ENCODE measurements at places on chromosomes 4 and X.

DNA sequence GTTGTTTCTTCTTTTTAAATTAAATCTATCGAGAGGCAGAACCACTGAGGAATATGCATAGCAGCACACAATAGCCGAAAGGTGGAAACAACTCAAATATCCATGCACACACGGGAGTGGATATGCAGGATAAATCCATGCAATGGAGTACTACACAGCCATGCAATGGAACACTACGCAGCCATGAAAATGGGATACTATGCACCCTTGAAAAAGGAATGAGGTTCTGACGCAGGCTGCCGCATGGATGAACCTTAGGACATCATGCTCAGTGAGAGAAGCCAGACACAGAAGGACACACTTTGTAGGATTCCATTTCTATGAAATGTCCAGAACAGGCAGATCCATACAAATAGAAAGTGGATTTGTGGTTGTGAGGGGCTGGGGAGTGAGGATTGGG, 18.4 kb upstream of the P2RY8 start:
- no peak overlapping the region for H3K27ac ChIP-seq
- no peaks in the 10 kb centered on the region for H3K36me3 ChIP-seq
- H3K4me3 ChIP-seq: no peak overlapping the region

GRCh38 chr4:28772066-28772465, 1911.4 kb downstream of the STIM2 start:
- H3K36me3 ChIP-seq: no peaks in the 10 kb centered on the region
- no peaks in the 10 kb centered on the region for H3K4me1 ChIP-seq
- no peaks in the 10 kb centered on the region for H3K27me3 ChIP-seq
- no peak for DNase-seq
- H3K27ac ChIP-seq: no peak overlapping the region

DNA sequence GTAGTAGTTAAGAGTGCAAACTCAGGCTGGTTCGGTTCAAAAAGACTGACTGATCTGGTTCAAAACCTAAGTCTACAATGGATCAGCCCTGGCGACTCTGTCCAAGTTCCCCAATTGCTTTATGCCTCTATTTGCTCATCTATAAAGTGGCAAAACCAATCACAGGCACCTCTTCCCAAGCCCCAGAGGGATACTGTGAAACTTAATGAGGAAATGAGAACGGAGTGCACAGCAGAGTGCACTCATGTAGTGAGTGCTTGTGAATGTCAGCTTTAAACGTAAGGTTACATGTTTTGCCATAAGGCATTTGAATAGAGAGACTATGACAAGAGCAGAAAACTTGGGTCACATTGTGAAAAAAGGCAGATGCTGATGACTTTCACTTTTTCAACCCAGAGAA, 199.7 kb upstream of the KLF3 start:
- H3K4me3 ChIP-seq: no peak overlapping the region
- H3K27me3 ChIP-seq: no peaks in the 10 kb centered on the region
- no peaks in the 10 kb centered on the region for H3K36me3 ChIP-seq
- H3K27ac ChIP-seq: no peak overlapping the region

DNA sequence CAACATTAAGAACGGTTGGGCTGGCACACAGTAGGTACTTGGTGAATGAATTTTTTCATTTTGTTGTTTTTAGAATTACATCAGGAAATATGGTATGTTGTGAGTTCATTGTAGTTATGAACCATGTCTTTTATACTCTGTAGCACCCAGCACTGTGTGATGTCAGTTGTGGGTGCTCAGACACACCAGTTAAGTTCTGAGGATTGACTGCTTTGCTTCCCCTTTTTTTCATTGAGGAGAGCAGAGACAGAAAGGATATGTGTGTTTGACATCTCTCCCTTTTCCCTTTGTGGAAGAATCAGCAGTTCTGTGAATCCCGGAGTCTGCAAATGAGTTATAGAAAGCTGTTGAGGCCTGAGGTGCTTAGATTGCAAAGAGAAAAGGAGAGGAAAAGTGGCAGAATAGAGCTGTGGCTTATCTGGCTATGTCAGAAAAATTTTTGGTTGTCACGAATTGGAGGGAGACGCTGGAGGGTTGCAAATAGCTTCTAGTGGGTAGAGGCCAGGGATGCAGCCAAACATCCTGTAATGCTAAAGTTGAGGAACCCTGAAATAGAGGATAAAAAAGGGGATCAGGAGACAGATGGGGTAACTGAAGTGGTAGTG, 13.1 kb downstream of the SMAD1 start:
- H3K27me3 ChIP-seq: no peaks in the 10 kb centered on the region
- no peak overlapping the region for H3K4me3 ChIP-seq
- H3K4me1 ChIP-seq: peaks cover 6% of the 10 kb centered on the region
- no peaks in the 10 kb centered on the region for H3K36me3 ChIP-seq
- DNase-seq: no peak
- no peak overlapping the region for H3K27ac ChIP-seq
